Activated T-helper 1 cell treated with anti-CD3 and anti-CD28 coated beads, Interleukin-2, amount 50 U/mL, for 16 hours (primary cell): ENCODE measurements at places on chromosomes 5 and 9.

- DNase-seq: no peak
Observed at GRCh38 chr5:127337876-127338275, 47.3 kb downstream of the MEGF10 start.

DNA sequence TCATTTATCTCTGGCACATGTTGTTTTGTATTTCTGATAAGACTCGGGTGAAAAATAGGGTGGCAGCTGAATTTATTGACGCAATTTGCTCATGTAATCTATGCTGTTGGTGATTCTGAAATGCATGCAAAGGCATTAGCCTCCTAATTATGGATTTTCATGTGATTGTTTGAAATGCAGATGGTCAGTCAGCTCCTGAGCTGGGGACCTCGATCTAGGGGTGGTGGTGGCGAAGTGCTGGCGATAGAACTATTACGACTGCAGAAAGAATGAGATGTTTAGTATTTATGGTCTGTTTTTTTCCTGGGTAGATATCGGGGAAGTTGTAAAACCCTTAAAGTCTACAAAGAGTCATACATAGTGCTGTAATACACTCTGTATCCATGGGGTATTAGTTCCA is 88.6 kb downstream of the SLC28A3 start:
- DNase-seq: no peak

DNA sequence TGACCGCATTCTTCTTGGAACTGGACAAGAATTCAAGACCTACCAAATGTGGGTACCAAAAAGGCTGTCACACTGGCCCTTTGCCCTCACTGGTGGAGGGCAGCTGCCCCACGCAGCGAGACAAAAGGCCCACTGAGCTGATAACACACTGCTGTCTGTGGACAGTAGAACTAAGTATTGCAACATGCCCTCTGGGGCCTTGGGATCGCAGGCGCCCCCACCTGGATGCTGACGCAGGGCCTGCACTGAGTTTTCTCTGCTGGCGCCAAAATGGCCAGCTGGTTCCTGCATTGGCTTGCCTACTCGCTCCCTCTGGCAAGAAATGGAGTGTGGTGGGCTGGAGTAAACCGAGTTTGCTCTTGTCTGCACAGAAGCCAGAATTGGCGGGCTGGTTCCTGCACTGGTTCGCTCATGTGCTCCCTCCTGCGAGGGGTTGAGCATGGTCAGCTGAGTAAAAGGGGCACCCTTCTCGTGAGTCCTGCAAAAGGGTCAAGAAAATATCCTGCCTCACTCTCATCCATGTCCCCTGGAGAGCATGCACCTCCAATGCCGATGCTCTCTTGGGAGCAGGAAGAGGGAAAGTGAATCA is 55.7 kb downstream of the NXNL2 start:
- DNase-seq: no peak

- DNase-seq: no peak
Observed at GRCh38 chr5:13510616-13511015, 433.9 kb downstream of the DNAH5 start.

- DNase-seq: no peak
Observed at GRCh38 chr5:11384441-11385250, 519.6 kb downstream of the CTNND2 start.

DNA sequence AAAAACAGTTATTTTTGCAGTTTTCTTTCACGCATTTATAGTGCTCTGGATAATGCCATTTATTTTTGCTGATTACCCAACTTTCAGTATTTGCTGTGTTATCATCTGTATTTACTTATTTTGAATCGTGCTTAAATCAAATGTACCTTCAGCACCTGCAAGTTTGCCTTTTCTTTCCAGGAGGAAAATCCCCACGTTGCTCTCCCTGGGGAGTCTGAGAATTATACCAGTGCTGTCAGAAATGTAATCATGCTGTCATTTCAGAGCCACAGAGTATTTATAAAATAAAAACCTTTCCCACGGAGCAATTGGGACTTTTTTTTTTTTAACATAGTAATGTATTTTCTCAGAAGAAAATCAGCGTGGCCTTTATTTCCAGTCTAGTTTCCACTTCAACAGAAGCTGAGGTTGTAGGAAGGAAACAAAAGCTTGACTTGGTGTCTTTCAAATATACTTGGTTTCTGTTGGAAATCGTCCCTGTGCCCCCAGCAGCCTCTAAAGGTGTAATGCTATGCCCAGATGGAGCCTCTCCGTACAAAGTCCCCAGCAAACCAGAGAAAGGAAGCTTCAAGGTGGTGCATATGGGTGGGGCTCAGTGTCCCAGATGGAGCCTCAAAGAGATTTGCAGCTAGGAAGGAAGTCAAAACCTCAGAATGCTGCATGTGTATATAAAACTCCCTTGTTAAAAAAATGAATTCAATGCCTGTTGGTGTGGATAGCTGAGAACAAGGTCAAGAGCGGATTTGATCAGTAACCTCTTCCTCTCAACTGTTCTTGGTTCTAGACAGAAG is 2.1 kb downstream of the GPR150 start:
- no peak for DNase-seq

- DNase-seq: no peak
Observed at GRCh38 chr5:66779528-66779927, 183.3 kb downstream of the MAST4 start.

DNA sequence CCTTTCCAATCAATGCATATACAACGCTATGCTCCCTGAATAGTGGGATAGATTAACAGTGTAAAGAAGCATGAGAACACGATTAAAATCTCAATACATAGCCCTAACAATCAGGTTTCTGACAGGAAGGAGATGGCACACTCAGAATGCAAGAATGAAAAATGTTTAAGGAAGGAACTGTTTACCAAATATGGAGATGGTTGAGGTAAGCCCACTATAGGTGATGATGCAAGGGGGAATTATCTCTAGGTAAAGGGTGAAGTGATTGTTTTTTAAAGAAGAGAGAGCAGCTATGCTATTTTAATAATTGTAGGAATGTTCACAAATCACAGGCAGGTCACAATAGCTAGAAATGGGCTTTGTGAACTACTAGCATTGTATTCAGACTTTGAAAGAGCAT is 302.4 kb downstream of the CHSY3 start:
- DNase-seq: no peak

DNA sequence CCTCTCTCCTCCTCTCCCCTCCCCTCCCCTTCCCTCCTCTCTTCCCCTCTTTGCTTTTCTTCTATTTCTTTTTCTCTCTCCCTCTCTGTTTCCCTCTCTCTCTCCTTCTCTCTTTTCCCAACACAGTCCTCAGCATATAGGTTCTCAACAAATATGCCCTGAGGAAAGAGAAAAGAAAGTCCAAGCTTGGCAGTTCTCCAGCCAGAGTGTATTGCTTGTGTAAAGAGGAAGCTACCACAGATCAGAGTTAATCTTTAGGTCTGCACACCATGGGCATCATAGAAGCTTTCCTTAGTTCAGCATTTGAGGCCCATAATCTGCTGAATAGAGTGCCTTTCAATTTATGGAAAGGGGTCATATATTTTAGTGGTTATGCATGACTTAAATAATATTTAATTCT is 382.8 kb upstream of the WWC1 start:
- no peak for DNase-seq

GRCh38 chr9:129923589-129923988 is 88.3 kb downstream of the USP20 start:
- no peak for DNase-seq

GRCh38 chr9:110440796-110441195 is 103.1 kb upstream of the TXNDC8 start:
- no peak for DNase-seq

DNA sequence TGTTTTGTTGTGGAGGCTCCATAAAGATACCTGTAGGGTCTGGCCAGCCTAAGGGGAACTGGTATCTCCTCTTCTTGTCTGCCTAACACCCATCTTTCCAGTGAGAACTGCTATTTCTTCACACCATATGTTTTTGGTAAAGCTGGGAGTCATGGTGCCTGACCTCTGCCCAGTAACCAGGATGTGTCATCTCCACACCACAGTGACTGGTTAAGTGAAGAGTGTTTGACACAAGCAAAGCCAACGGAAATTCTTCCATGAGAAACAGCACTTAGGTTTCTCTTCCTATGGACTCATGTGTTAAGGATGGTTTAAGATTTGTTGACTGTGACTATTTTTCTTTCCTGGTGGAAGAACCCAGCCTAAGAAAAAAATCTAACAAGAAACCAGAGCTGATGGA is 111.5 kb downstream of the HTR4 start:
- no peak for DNase-seq

DNA sequence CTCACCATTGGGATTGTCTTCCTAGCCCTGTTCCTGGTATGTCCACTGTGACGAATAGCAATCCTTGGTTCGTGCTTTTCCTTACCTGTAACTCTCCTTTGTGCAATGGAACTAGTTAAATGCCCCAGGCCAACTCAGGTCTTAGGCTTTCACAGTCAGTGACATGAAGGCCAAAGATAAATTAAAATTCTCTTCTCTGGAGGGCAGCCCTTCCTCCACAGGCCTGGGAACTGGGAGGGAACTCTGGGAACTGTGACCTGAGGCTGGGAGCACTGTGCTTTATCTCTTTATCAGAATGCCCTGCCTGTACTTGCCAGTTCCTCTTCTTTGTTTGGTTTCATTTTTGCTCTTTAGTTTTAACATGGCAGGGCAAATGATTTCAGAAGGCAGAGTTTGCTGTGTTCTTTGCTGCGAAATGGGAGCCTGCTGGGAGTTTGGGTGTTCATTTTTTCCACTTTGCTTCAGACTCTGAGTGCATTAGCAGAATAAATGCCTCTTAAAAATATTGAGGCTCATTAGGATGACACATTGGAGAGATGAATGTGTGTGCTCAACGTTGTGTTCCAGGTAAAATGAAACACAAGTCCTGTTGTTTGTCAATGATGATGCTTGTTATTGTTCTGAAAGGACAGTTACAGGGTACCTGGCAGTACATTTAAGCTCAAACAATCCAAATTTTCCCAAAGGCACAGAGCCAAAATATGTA is 118.1 kb downstream of the NUDT12 start:
- DNase-seq: no peak

DNA sequence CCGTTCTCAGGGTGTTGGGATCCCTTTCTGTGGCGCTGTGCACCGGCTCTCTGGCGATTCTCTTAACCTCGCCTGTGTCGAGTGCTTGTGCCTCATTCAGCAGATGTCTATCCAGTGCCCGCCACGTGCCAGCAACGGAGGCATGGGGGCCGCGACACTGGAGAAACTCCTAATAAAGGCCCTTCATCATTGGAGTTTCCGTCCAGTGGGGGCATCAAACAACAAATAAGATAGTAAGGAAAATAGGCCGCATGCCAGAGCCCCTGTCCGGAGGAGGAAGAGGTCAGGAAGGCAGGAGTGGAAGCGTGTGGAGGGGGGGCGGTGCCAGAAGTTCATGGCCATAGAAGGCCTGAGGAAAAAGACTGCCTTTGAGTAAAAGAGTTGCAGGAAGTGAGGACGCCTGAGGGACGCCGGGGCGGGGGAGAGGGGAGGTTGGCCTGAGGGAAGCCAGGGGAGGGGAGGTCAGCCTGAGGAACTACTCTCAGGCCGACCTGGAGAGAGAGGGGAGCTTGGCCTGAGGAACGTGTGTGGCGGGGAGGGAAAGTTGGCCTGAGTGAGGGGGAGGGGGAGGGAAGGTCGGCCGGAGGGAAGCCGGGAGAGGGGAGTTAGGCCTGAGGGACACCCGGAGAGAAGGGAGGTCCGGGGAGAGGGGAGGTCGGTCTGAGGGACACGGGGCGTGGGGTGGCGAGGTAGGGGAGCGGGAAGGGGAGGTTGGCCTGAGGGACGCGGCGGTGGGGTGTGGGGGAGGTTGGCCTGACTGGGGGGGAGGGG is 82.2 kb downstream of the CACNA1B start:
- no peak for DNase-seq

- DNase-seq: no peak
Observed at GRCh38 chr9:133384736-133385321, 8.7 kb downstream of the STKLD1 start.

- no peak for DNase-seq
Observed at GRCh38 chr9:112575107-112575506, 88.5 kb downstream of the KIAA1958 start.

GRCh38 chr5:124300815-124301621 is 445.4 kb downstream of the ZNF608 start:
- no peak for DNase-seq

- DNase-seq: no peak
Observed at GRCh38 chr9:14389657-14390056, 75.7 kb upstream of the NFIB start.

DNA sequence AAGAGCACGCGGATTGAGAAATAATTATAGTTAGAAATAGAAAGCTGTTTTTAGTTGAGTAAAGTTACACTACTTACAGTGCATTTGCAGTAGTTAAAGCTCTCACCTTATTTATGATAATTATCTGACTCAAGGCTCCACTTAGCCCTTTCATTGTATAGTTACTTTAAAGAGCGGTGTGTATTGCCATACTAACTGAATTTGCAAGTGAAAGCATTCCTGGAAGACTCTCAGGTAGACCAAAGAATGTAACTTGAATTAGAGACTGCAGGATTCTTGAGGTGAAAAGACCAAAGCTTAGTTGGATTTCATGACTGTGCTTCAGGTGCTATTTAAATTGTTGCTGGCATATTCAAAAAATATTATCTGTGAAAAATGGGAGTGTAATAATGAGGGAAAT is 4.2 kb upstream of the RASA1 start:
- DNase-seq: no peak

- no peak for DNase-seq
Observed at GRCh38 chr9:126521089-126521488, 92.6 kb upstream of the LMX1B start.
